Hippocampal formation (tissue), 2 donors: ENCODE measurements at places on chromosomes 4 and X.

- no peak for DNase-seq
Observed at GRCh38 chr4:93775551-93775950, 53.0 kb upstream of the ATOH1 start.

- DNase-seq, result no peak
Observed at GRCh38 chr4:169313732-169314131, 43.0 kb upstream of the SH3RF1 start.

DNA sequence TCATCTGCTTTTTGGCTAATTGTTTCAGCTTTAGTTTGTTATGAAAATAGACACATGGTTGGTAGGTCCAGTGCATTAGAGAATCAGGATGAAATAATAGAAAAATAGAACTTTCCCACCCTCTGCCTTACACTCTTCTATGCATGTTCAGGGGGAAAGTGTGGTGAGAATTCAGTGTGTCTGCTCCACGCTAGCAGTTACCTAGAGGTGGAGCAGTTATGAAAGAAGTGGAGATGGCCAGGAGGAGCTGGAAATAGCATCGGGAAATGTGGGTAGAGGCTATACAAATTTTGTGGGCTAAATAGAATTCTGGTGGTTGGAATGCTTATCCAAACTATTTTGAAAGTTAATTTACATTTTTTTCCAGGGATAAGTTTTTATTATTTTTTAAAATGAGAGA is 91.4 kb upstream of the MAD2L1 start:
- DNase-seq, result no peak

- DNase-seq, result no peak
Observed at GRCh38 chr4:87461281-87461700, 38.9 kb downstream of the NUDT9 start.

DNA sequence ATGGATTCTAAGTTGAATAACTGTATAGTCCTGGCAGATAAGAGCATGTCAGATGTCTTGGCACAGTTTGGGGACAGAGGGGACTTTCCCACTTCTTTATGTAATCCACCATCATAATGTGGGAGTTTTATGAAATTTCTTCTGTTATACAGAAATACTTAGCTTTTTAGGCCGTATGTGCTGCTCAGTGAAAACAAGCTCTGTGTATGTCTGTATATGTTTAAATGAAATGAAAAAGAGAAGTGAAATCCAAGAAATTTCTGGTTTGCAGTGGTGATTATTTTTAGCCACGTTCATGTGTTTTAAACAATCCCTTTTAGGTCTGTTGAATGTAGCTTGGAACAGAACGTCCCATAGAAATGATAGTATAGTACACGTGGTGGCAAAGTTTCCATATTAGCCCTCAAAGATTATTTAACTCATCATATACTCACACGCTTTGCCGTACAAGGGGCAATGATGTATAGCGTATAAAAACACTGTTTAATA is 41.0 kb downstream of the GAB1 start:
- DNase-seq, result no peak
